Hematopoietic multipotent progenitor cell treated with erythropoietin and hydrocortisone succinate and interleukin-3 and kit ligand, for 6 days (in vitro differentiated cells): ENCODE measurements at places on chromosomes 1 and 21.

DNA sequence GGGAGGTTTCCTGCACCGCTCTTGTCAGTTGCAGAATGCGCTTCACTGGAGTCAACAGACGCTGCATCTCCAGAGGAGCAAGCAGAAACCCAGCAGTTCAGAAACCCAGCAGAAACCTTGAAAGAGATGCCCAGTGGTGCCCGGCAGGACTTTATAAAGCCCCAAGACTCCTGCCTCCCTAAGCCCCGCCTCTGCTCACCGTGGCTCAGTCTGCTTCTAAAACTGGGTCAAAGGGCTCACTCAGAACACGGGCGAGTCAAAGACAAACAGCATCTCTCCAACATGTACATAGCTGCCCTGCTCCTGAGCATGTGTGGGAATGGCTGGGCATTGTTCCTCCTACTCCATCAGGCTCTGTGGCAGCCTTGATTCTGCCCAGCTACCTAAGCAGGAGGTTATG lies at the start of gene HMGCS2:
TSS of gene HMGCS2 (minus strand) at position 128 of the 400 bp plus-strand sequence. CDS start at position 67, 61 bp downstream.
- DNase-seq, result no peak

DNA sequence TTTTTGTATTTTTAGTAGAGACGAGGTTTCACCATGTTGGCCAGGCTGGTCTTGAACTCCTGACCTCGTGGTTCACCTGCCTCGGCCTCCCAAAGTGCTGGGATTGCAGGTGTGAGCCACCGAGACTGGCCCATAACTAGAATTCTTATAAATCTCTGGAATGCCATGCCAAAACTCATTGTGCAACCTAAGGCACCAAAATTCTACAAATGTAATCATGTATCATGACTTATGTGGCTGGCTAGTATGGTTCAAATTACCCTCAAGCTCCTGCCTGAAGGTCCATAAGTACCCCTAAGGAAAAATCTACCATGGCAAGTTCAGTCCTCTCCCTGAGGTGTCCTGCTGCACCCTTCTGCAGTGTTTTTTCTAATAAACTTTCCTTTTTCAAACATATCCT lies 63.8 kb upstream of the CSF1 start:
- no peak for DNase-seq

DNA sequence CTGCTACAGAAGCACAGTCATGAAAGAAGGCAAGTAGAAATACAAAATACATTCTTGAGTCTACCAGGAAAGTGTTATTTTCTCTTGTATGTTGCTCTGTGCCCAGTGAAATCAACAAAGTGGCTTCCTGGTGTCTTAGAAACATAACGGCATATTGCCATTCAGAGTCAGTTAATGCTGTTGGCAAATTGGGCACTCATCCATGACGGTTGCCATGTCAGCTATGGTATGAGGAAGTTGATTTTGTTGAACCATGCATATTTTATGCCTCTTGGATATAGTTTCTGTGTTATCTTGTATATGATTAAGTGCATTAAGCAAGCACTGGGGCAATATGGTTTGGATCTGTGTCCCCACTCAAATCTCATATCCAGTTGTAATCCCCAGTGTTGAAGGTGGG lies 153.1 kb upstream of the CXADR start:
- DNase-seq, result no peak

DNA sequence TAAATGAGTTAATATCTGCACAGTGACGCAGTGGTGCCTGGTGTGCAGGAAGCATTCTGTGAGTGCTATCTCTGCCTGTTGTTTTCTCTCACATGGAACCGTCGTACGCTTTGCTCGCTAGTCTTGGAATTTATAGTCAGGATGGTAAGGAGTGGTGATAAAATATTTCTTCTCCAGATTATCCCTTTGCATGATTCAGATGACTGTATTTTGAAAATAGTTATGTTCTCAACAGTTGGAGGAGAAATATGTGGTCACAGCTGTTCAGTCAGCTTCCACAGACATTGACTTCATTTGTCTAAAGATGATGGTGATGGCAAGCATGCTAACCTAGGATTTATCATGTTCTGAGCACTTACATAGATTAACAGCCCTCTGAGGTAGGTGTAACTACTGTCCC lies 41.3 kb upstream of the VAMP3 start:
- DNase-seq, result no peak

- DNase-seq, result no peak
Measured at GRCh38 chr1:204868340-204868700, 2.3 kb upstream of the NFASC start.

DNA sequence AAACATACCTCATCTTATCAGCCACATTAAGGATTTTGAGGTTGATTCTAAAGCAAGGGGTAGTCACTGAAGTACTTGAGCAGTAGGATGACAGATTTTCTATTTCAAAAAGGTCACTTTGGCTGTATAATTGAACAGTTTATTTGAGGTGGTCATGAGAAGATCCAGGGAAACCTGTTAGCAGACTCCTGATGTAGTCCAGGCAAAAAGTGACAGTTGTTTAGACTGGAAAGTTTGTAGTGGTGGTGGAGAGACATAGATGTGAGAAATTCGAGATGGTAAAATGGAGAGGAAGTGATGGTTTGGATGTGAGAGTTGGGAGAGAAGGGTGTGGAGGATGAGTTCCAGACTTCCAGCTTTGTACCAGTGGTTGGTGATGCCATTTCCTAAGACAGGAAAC lies 7.5 kb downstream of the FAM163A start:
- DNase-seq, result no peak

- peak; percentile 34 for DNase-seq
Measured at GRCh38 chr1:240888039-240888786, 276.3 kb upstream of the GREM2 start.

- DNase-seq, result no peak
Measured at GRCh38 chr1:64090436-64090835, 113.0 kb upstream of the UBE2U start.

- no peak for DNase-seq
Measured at GRCh38 chr1:41500378-41500777, 15.9 kb upstream of the EDN2 start.
